ENCODE measurements at places on chromosomes 12 and 14. TPM values are rescaled to one million over a fixed set of nuclear protein-coding genes. Genes with fewer than 3 reads are reported as not detected.

DNA sequence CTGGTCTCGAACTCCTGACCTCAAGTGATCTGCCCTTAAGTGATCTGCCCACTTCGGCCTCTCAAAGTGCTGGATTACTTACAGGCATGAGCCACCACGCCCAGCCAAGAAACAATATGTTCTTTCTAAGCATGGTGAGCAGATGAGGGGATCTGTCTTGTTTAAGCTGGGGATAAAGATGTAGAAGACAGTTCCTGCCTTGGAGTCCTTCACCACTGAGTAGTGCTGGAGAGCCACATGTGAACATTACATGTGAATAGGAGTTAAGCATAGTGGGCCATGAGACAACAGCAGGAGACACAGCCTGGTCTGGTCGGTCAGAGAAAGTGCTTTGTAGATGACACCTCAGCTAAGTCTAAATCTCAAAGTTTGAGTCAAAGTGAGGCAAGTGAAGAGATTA is 26.0 kb downstream of the TMBIM6 start:
- no peak for DNase-seq

DNA sequence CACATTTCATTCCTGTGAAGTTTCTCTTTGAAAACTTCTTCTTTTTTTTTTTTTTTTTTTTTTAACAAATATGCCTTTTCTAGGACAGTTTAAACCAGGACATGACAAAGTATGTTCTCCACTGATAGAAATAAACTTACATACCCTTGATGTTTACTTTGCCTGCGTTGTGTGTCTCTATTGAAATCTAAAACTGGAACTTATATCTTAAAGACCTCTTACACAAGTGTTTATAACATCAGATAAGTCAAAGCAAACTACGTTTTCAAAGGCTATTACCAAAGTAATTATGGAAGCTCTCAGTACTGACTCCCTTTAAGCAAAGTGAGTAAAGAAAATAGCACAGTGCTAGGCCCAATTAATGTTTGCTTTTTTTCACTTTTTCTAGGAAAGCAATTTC is 30.6 kb upstream of the ISM2 start:
- no peak for DNase-seq

GRCh38 chr12:114783089-114783618 is 99.2 kb upstream of the TBX3 start:
- DNase-seq: no peak

DNA sequence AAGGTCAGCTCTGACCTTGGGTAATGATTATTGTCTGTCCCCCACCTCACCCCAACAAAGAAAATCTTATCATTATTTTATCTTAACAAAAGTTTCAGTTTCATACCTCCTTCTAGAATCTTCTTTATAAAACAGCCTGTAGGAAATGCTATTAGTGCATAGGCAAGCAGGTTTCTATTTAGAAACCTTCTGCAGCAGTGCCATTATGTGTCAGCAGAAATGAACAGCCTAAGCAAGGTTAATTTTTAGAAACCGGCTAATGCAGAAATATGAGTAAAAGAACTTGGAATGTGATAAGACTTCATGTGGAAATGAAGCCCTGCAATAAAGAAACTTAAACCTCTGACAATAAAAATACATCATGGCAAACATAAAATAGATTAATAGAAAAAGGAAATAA is 814.4 kb downstream of the FSCB start:
- DNase-seq: no peak

GRCh38 chr14:32622742-32623141 is 293.6 kb downstream of the AKAP6 start:
- no peak for DNase-seq

- DNase-seq: no peak
Measured at GRCh38 chr12:67977668-67978067, 11.6 kb upstream of the IFNG-AS1 start.

GRCh38 chr12:56387152-56387736 is 24.6 kb upstream of the APOF start:
- no peak for DNase-seq

DNA sequence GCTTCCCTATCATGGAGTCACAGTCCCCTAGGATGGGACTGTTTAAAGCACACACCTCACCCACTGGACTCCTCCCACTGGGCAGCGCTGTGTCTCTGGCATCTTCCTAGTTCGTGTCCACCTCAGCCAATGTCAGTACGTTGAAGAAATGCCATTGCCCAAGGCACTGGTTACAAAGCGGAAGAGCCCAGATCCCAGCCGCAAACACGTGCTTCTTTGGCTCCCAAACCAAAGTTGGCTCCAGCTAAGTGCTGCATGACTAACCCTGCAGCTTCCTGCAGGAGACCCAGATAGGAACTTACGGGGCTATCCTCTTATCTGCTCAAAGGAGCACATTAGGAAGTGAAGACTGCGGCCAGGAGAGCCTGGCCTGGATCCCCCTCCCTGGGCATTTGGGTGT is 9.3 kb downstream of the SYNE3 start:
- DNase-seq: no peak

GRCh38 chr12:49089821-49090773 is 4.5 kb downstream of the DHH start:
- no peak for DNase-seq

- DNase-seq: no peak
Measured at GRCh38 chr12:67519484-67520433, 128.8 kb upstream of the DYRK2 start.

DNA sequence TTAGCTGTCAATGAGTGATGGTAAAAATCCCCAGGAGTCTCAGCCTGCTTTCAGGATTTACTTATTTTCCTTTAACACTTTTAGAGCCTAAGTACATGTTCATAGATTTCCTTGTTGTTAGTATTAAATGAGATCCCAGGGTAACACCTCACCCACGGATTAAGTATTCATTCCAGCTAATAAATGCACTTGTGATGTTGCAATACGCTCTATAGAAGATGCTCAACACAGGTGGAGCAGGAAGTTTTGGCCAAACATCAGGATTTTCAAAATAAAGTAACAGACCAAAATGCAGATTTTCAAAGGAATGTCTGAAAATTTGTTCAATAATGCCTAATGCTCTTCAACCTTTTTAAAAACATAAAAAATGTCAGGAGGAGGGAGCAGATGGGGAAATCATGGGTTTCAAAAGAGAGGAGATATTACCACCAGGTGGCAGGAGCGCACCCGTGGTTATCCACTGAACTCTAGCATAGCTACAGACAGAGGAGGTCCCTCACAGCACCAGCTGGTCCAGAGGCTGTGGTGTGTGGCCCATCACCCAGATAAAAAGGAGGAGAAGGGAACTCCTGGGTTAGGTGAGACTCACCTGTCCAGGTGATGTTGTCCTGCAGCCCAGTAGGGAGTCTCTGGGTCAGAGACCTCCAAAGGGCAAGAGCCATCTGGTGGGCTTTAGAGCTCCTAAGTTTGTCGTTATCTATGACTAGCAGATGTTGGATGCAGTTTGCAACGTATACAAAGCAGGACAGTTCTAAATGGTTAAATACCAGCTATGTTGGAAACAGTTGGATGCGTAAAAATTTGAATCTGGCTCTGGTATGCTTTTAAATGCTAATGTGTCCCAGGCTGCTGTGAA is 1158.4 kb upstream of the TMEM132C start:
- DNase-seq: peak; percentile 79

DNA sequence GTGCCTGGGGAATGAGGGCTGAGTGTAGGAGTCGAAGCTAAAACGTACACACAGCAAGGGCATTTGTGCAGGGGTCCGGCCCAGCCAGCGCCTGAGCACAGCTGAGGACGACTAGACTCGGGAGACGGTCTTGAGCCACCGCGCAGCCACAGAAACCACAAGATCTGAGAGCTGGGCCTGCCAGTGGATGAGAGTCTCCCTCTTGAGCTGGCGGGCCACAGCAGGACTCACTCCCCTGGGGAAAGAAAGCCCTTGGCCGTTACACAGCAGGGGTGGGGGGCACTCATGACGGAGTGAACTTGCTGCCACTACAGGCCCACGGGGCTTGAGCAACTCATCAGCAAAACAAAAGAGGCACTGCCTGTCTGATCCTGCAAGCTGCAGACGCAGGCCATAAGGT is 23.0 kb downstream of the STX2 start:
- peak; percentile 45 for DNase-seq

GRCh38 chr14:100900837-100901390 is 2.6 kb downstream of the RTL1 start:
- DNase-seq: peak; percentile 63

DNA sequence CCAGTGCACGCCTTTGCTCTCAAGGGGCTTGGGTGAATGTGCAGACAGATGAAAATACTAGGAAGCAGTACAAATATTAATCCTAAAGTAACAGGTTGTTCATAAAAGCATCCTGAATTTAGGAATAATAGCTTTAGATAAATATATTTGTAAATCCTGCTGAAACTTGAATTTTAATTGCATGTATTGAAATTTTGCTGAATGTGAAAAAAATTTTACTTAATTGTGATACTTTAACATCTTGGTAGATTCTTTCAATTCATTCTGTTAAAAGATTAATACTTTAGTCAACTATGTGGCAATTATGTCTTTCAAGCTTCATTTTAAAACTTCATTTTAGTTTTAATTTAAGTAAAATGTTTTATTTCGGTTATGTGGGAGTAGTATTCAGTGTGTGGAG is 5.5 kb downstream of the SLC38A6 start:
- no peak for DNase-seq

- no peak for DNase-seq
Measured at GRCh38 chr14:97878727-97879126, 1081.5 kb downstream of the VRK1 start.

DNA sequence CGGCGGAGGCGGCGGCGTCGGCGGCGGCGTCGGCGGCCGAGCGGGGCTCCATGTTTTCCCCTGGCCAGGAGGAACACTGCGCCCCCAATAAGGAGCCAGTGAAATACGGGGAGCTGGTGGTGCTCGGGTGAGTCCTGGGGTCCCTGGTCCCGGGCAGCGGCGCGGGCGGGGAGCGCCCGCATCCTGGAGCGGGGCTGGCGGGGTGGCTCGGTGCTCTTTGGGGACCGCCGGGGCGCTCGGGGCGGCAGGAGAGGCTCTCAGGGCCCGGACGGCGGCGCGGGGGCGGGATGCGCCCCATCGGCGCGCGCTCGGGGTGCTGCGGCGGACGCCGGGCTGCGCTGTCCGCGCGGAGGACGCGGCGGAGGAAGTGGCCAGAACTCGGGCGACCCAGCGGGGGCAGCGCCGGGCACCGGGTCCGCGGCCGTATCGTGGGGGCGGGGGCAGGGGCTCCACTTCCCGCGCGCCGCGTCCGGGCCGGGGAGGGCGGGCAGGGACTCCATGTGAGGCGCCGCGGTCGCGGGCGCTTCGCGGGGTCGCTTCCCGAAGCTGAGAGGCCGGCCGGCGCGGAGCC is 485 bp downstream of the PELI2 start:
- DNase-seq: peak; percentile 69

- DNase-seq: no peak
Measured at GRCh38 chr12:119679081-119679480, 11.1 kb downstream of the PRKAB1 start.

DNA sequence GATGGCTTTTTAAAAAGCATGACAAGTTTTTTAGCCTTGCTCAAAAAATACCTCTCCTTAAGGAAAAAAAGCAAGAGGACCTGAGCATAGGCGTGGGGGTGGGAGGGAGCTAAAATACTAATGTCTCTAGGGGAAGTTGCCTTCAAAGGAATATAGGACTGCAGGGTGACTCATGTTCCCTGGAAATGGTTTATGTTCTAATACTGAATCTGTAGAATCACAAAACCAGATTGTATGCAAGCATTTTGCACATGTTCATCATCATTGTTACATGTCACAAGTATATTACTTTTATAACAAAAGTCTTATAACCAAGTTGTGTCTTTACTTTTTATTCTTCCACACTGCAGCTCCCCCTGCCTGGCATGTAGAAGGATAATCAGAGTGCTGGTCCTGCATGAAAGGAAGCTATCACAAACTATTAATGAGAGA is 36.6 kb downstream of the GPR135 start:
- DNase-seq: no peak

DNA sequence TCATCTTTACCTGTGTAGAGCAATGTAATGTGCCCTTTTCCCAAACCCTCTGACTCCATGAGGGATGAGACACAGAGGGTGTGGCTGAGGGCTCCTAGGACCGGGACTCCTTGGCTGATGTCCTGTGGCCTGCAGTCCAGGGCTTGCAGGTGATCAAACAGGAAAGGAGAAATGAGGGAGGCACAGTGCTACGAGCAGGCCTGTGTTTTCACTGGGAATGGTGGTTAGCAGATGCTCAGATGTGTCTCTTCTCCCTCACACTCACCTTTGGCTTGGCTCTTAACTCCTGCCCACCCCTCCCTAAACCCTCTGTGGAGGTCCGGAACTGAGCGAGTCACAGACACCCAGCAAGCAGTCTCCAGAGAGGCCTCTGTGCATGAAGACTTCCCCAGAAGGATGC is 254.4 kb downstream of the DAD1 start:
- no peak for DNase-seq

GRCh38 chr14:101774814-101775213 is 13.3 kb downstream of the PPP2R5C start:
- no peak for DNase-seq

DNA sequence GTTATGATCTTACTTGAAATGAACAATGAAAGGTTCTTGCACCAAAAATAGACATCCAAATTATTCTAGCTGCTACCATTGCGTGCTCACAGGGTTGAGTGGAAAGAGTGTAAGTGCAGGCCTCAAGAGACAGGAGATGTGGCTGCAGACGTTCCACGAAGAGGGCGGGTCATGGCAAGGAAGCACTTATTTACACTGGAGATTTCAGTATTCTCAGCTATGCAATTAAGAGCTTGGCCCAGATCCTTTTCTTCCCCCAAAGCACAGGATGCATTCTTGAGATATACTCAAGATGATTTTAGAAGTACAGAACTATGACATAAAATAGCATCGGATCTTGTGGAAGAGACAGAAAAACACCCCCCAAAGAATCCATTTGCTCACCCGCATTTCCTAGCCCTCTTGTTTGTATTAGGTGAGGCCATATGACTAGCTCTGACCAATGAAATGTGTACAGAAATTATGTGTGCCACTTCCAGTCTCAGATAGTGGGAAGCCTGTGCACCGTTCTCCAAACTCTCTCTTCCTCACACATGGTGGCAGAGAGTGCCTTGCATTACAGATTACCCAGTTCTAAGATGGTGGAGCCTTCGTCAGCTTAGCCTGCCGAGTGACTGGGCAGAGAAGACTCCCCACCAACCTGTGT is 261.4 kb downstream of the TTC8 start:
- no peak for DNase-seq

- DNase-seq: no peak
Measured at GRCh38 chr14:27612121-27612520, 1014.3 kb upstream of the NOVA1 start.

DNA sequence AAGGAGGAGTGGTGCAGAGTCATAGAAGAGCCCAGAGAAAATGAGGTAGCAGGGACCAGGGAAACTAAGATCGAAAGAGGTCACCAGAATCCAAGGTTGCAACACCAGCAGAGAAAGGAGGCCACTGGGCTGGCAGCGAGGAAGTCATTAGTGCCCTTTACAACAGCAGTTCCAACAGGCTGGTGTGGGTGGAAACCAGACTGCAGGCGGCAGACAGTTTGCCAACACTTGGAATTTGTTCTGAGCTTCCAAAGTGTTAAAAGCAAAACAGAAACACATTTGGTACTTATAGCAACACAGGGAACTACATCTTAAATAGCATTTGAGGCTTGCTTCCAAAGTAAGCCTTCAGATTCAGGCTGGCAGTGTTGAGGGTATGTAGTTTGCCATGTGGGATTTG is 95.2 kb upstream of the PWP1 start:
- DNase-seq: no peak

TAS2R8 gene
- 0.27 TPM for total RNA-seq

RFLNA gene
- 28.1 TPM for total RNA-seq

IAPP gene
- not detected for total RNA-seq

HOXC6 gene
- 35.3 TPM for total RNA-seq

CLEC12A gene
- total RNA-seq: 2.0 TPM

RIPK3 gene
- 8.9 TPM for total RNA-seq

LRRC23 gene
- 13.4 TPM for total RNA-seq

CLEC4D gene
- total RNA-seq: 0.67 TPM

KRT78 gene
- not detected for total RNA-seq

CACNA2D4 gene
- 5.9 TPM for total RNA-seq

RASSF9 gene
- 8.5 TPM for total RNA-seq

NUBPL gene
- 18.7 TPM for total RNA-seq
